ENCODE measurements at places on chromosomes 5 and 9.

GRCh38 chr5:107869438-107870115 lies 198.8 kb upstream of the EFNA5 start:
- DNase-seq, result no peak

- no peak for DNase-seq
Measured at GRCh38 chr5:140796718-140797095, 2.1 kb downstream of the PCDHA2 start.

GRCh38 chr9:113603773-113604172 lies 140.2 kb downstream of the RGS3 start:
- no peak for DNase-seq

GRCh38 chr9:130962418-130963316 lies 23.6 kb upstream of the FIBCD1 start:
- no peak for DNase-seq

DNA sequence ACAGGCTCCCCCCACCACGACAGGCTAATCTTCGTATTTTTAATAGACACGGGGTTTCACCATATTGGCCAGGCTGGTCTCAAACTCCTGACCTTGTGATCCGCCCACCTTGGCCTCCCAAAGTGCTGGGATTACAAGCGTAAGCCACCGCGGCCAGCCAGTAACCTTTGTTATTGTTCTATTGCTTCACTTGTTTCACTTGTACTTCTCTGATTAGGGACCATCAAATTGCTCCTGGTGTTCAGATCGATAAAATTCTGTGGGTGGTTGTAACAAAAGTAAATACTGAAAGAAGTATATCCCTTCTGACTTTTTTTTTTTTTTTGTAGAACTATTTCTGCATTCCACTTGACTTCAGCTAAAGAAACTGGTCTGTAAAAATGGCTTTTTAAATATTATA lies 445.5 kb upstream of the CDH10 start:
- DNase-seq, result no peak

DNA sequence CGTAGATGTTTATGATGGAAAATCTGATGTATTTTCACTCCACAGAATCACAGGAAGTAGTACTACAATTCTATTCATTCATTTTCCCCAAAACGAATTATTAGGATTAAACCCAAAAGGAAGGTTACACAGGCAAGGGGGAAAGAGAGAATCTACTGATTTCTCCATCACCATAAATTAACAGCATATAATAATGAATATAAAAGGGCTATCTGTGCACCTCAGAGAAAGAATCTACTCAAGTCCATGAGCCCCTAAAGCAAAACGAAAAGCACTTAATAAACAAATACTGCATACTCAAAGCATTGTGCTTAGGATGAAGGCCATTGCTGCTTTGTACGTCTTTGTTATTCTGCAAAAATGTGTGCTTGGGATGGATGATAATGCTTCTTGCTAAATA lies 740.5 kb upstream of the SEMA6A start:
- DNase-seq, result no peak

DNA sequence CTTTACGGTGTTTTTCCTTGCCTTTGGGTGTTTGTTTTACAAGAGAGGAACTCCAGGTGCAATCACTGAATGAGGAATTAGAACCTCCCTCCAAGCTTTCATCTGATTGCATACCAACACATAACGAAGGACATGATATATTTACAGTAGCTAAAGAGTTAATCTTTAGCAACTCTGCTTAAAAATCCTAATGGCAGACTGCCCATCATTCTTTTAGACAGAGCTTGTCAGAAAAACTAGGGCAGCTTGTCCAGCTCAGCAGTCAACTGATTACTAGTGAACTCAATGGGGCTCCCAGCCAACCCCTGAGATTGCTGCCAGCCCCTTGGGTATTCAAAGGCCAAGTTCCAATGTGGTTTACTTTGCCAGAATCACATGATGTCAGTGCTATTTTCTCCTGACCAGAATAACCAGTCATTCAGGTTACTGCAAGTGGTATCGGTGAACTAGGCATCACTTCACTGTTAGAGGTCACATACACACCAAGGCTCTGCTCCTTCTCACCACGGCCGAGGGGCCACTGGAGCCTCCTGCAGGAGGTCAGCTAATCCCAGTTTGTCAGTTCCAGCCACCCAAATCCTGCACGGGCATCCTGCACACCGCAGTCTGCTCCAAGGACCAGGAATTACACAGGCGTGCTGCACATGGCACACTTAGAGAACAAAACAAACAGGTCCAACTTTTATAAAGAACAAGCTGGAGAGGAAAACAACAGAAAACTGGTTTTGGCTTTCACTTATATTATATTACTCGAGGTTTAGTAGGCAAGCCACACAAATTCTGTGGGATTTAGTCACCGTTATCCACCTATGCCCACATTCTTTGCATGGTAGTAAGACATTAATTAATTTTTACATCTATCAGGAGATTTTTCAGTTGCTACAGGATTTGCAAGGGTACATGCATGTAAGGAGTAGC lies 62.5 kb downstream of the NFIB start:
- no peak for DNase-seq

DNA sequence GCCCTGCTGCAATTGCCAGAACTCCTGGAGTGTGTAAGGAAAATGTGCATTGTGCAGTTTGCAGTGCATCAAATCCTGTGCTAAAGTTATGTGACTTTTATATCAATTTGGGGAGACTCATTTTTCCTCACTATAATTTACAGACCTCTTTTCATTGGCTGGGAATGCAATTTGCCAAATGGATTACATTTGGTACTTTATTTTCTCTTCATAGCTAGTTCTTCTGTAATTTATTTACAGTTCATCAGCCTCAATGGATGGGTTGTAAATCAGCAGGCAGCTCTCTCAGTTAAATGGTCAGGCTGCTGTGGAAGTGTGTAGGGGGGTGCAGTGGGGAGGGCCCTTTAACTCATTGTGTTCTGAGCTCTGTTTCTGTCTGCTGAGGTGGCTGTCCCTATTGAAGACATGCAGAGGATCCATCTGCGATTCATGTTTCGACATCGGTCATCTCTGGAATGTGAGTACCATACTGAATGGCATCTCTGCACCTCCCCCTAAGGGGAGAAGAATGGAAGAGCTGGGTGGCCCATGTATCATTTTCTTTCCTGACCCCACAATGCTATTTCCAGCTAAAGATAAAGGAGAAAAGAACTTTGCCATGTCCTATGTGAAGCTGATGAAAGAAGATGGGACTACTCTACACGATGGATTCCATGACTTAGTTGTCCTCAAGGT lies 74.6 kb downstream of the DOCK2 start:
- no peak for DNase-seq

DNA sequence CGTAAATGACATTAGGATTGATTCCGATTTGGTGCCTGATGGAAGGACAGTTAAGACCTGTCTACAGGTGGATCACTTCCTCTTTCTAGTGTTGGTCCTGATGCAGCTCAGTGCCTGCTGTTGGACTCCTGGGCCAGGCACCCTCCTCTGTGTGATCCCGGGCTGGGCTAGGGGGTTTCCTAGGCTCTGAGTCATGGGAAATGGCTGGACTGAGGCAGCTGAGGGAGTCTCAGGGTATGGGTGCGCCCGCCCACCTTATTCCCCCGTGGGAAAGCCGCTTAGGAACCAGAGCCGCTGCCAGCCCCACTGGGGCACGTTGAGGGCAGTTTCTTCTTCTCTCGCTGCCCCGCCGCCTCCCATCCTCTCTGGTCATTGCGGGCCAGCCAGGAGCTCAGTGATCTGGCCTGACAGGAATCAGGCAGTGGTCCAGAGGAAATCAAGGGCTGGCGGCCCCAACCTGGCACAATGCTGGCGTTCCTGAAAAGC lies 12.9 kb downstream of the TCF7 start:
- DNase-seq, result no peak

DNA sequence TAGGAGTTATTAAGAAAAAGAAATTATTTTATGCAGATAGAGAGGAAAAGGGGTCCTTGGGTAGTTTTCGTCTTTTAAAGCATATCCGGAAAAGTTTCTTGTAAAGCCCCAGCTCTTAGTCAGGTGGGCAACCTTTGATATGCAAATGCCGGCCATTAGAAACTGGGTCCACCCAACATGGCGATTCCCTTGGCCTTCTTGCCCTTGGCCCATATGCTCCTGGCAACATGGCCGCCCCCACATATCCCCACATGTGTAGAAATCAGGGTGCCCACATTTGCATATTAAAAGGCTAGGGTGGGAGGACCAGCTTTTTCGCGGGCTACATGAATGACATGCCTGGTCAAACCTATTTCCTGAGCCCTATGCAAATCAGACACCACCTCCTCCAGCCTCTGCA lies 73.3 kb downstream of the FREM1 start:
- no peak for DNase-seq

GRCh38 chr5:137395011-137395755 lies 103.9 kb downstream of the SPOCK1 start:
- DNase-seq, result no peak

- no peak for DNase-seq
Measured at GRCh38 chr9:114798780-114799427, 6.9 kb downstream of the TNFSF15 start.

DNA sequence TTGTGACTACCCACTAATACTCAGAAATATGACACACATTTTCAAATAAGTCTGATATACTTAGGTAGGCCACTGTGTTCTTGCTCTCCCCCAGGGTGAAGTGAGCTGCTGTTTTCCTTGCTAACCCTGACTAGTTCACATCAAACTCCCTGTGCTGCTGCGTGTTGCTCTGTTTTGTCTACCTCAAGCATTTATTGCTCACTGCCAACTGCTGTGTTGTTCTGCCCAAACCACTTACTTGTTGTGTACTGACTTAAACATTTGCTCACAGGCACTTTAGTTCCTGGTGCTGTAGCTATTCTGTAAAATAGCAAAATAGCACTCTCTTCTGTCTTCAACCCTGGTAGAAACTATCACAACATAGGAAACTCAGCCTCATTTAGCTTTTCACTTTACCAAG lies 255.7 kb downstream of the HCN1 start:
- no peak for DNase-seq

- DNase-seq, result no peak
Measured at GRCh38 chr5:23411200-23411599, 96.2 kb upstream of the PRDM9 start.

GRCh38 chr5:52811067-52811749 lies 23.5 kb downstream of the ITGA1 start:
- DNase-seq, result peak; percentile 67

DNA sequence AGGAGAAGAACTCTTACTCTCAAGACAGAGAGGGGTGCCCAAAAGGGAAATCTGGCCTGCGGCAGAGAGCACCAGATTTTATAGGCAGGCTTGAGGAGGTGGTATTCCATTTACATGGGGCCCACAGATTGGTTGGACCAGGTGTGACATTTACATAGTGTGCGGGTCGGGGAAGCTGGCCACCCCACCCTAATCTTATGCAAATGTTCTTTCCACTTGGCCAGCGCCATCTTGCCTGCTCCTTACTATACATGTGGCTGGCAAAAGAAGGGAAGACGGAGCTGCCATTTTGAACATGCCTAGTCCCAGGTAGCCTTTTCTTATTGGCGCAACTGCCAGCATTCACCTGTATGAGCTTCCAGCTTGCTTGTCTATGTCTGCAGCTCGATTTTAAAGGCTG lies 34.8 kb downstream of the PLEKHG4B start:
- DNase-seq, result no peak

GRCh38 chr9:18299449-18299848 lies 174.5 kb upstream of the ADAMTSL1 start:
- no peak for DNase-seq

GRCh38 chr5:114319821-114320220 lies 42.0 kb upstream of the KCNN2 start:
- DNase-seq, result no peak

DNA sequence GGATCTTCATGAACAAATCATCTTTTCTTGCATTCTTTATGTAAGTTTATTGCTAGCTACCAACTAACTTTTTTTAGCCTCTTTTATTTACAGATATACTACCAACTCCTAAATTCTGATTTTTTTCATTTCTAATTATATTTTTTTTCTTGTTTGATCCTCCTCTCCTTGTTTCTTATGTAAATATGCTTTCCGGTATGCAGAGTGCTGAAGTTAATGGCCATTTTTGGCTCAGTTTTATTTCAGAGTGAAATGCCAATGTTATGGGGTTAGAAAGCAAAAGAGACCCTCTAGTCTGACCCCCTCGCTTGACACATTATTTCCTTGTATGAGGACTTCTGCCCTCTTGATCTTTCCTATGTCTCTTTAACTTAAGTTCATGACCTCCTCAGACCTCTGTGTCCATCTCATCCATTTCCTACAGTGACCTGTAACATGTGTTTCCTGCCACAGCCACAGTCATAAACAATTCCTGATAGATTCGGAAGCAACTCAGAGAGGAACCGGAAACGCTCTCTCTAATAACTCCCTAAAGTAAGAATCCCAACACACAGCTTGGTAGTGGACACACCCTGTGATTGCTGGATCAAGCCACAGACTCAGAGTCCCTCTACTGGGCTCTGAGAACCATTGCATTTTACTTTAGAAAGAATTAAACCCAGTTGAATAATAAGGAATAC lies 42.9 kb upstream of the AFAP1L1 start:
- DNase-seq, result peak; percentile 76

DNA sequence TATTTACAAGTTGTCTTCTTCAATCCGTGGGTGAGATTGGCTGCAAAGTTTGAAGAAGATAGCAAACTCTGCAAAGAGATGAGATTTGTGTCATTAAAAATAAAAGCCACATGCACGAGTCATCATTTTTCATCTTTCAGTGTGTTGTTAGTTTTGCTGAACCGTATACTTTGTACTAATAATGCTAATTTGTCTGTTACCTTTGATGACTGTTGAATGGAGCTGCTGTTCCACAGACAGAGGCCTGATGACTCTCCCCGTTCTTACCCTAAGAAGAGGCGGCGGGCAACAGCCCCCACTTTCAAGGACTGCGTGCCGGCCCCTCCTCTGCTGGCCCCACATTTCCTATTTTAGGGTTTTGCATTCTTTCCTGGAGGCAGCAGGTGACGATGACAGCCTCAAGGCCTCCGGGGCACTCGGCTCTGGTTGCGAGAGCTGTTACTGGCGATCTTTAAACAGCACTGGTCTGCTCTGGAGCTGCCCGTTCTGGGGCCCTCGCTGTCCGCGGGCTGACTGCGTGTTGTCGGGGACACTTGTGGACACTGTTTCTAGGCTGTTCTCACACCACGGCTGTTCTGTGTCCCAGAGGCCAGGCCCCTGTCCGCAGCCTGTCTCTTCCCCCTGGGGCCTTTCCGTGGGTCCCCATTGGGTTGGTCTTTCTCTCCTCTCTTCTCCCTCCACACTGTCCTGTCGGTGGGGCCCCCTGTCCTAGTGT lies 35.1 kb downstream of the NDUFS6 start:
- no peak for DNase-seq

- no peak for DNase-seq
Measured at GRCh38 chr5:144032375-144032774, 138.1 kb downstream of the YIPF5 start.

GRCh38 chr9:38347946-38348345 lies 44.6 kb upstream of the ALDH1B1 start:
- no peak for DNase-seq

Data from hematopoietic multipotent progenitor cell treated with erythropoietin and hydrocortisone succinate and interleukin-3 and kit ligand, for 4 days (in vitro differentiated cells).